ENCODE measurements at places on chromosomes 11 and 22. TPM values are rescaled to one million over a fixed set of nuclear protein-coding genes. Genes with fewer than 3 reads are reported as not detected.
A peak's percentile ranks its signal among the peaks of the same experiment; 100 is the strongest.

TIMM10 gene
- 131 TPM for total RNA-seq

GRCh38 chr22:44622679-44623078 lies 79.3 kb upstream of the PRR5 start:
- H3K36me3 ChIP-seq = no peaks in the 10 kb centered on the region
- no peak overlapping the region for H3K4me3 ChIP-seq
- H3K27me3 ChIP-seq = no peaks in the 10 kb centered on the region

OR4A47 gene
- not detected for total RNA-seq

DNA sequence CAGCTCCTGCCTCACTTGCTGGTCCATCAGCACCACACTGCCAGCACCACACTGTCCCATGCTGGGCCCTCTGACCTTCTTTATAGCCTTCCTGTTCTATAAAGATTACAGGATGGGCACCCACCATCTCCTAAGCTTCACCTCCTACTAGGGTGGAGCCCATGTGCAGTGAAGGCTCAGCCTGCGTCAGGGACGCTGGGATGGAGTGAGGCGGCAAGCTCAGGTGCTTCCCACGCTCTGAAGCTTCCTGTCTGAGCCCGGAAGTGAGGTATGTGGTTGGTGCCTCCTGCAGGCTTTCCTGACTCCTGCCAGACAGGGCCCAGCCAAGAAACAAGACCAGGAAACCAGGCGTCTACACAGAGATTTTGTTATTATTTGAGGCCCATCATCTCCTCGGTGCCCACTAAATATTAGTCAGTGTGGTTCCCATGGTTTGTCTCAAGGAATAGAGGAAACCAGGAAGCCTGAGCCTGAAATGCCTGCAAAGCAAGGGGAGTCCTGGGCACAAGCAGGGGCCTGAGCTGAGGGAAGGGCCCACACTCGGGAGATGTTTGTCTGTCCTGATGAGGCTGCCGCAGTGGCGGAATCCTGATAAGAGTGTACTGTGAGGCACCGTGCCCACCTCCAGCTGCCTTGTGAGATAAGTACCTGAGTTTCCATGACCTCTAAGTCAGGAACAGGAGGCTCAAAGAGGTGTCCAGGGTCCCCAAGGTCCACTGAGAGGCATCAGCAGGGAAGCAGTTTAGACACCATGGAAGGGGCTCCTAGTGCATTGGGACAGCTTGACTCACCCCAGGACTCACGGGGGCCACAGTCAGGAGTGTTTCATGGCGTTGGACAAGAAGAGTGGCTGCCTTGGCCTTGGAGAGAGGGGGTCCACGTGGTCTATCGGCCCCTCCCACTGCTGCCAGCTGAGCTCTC lies 22.0 kb downstream of the RSPH14 start:
- H3K27me3 ChIP-seq = no peaks in the 10 kb centered on the region
- peak; percentile 84 for DNase-seq
- H3K27ac ChIP-seq = peak overlapping the region; percentile 86

TSPO gene
- 121 TPM for total RNA-seq

DNA sequence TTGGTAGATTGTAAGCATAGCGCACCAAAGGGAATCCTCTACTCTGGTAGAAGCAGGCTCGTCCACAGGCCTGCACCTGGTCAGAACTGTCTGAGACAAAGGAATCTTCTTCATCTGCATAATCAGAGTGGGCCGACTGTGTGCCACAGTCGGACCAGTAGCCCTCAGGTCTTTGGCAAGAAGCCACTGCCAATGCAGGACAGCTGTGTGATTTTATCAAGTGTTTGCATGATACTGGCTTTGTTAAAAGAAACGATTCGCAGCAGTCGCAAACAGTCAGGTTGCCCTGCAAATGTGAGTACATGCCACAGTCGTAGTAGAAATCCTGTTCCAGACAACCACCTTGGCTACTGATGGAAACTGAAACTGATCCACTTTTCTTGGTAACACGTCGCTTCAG lies 4.9 kb upstream of the CCDC34 start:
- H3K4me1 ChIP-seq = peaks cover 7% of the 10 kb centered on the region
- no peak overlapping the region for H3K4me3 ChIP-seq
- no peaks in the 10 kb centered on the region for H3K27me3 ChIP-seq
- DNase-seq = no peak
- H3K27ac ChIP-seq = no peak overlapping the region
- no peaks in the 10 kb centered on the region for H3K36me3 ChIP-seq

BTBD18 gene
- not detected for total RNA-seq

- H3K36me3 ChIP-seq = no peaks in the 10 kb centered on the region
- no peaks in the 10 kb centered on the region for H3K4me1 ChIP-seq
- DNase-seq = no peak
- H3K27me3 ChIP-seq = peaks cover 7% of the 10 kb centered on the region
- H3K27ac ChIP-seq = no peak overlapping the region
Measured at GRCh38 chr22:22043296-22044078, 60.9 kb upstream of the TOP3B start.

DNA sequence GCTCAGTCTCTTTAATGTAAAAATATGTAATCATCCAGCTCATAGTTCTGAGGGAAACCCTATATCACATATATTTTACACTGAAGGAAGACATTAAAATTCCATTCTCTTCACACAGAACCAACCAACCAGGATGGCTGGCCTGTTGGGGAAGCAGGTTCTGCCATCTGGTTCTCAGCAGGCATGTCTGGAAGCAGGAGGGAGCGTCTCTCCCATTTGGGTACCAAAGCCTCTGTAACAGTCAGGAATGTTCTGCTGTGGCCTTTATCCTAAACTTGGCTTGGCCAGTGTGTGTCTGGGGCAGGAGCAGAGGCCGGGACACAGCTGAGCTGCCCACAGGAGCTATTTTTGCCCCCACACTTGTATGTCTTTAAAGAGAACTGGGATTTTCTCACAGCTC lies 29.2 kb downstream of the SGSM3 start:
- H3K27me3 ChIP-seq = no peaks in the 10 kb centered on the region
- peaks cover 76% of the 10 kb centered on the region for H3K4me1 ChIP-seq
- DNase-seq = no peak
- no peak overlapping the region for H3K27ac ChIP-seq
- no peak overlapping the region for H3K4me3 ChIP-seq

MS4A3 gene
- total RNA-seq = not detected

DNA sequence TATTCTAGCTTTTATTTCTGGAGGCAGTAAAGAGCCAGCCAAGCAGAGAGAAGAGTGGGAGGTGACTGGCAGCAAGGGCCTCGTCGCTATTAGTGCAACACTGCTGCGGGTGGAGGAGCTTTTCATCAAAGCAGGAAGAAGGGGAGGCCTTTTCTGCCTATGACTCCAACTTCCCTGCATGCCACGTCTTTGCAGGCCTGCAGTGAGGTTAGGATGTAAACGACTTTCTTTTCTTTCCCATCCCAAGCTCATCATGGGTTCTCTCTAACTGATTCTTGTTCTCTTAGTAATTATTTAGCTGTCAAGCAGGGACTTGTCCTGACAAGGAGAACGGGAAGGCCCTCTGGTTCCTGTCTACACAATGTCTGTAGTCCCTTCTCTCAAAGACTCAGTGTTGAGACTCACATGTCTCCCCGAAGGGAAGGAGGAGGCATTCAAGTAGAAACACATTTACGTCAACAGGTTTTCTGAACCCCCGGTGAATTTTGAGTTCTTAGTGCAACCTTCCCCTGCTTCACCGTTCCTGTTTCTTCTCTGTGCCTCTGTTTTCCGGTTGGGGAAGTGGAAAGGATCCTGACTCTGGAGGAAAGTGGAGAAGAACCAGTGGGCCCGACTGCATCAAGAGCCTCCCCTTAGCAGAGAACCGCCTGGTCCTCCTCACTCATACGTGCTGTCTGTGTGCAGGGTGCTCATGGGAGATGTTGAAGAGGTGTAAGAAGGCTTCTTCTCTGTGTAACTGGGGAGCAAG lies 56.9 kb downstream of the PACS1 start:
- H3K4me3 ChIP-seq = peak overlapping the region; percentile 77
- H3K36me3 ChIP-seq = peaks cover 2% of the 10 kb centered on the region
- H3K4me1 ChIP-seq = peaks cover 70% of the 10 kb centered on the region
- H3K27me3 ChIP-seq = no peaks in the 10 kb centered on the region

DNA sequence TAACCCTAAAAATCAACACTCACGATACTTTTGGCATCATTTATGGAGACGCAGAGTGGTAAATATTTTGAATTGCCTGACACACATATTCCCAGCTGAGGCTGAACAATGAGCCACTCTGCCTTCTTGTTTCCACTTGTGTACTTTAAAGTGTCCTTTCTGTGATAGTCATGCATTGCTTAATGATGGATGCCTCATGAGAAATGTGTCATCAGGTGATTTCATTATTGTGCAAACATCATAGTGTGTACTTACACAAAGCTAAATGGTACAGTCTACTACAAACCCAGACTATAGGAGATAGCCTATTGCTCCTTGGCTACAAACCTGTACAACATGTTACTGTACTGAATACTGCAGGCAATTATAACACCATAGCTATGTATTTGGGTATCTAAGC lies 44.2 kb downstream of the MRE11 start:
- DNase-seq = no peak
- no peaks in the 10 kb centered on the region for H3K4me1 ChIP-seq
- peaks cover 24% of the 10 kb centered on the region for H3K36me3 ChIP-seq
- no peaks in the 10 kb centered on the region for H3K27me3 ChIP-seq
- no peak overlapping the region for H3K4me3 ChIP-seq
- no peak overlapping the region for H3K27ac ChIP-seq

- H3K36me3 ChIP-seq = no peaks in the 10 kb centered on the region
- H3K27me3 ChIP-seq = peaks cover 14% of the 10 kb centered on the region
- no peaks in the 10 kb centered on the region for H3K4me1 ChIP-seq
- no peak overlapping the region for H3K4me3 ChIP-seq
Measured at GRCh38 chr11:4699697-4700435, 2.2 kb upstream of the OR51E2 start.

- H3K4me3 ChIP-seq = no peak overlapping the region
- H3K4me1 ChIP-seq = no peaks in the 10 kb centered on the region
- no peak overlapping the region for H3K27ac ChIP-seq
- no peaks in the 10 kb centered on the region for H3K36me3 ChIP-seq
- no peak for DNase-seq
Measured at GRCh38 chr11:22359295-22359694, 21.1 kb downstream of the SLC17A6 start.

Measured in activated naive CD4-positive, alpha-beta T cell treated with anti-CD3 and anti-CD28 coated beads for 36 hours (primary cell).